ENCODE measurements at places on chromosomes 4 and X. TPM values are rescaled to one million over a fixed set of nuclear protein-coding genes. Genes with fewer than 3 reads are reported as not detected.

COPS4 gene
- total RNA-seq: 37.5 TPM

SMPX gene
- total RNA-seq: not detected

GRCh38 chr4:10366628-10367027, 90.6 kb downstream of the ZNF518B start:
- DNase-seq: no peak

GRCh38 chr4:137470806-137471205, 61.5 kb downstream of the PCDH18 start:
- no peak for DNase-seq

DGKK gene
- not detected for total RNA-seq

DNA sequence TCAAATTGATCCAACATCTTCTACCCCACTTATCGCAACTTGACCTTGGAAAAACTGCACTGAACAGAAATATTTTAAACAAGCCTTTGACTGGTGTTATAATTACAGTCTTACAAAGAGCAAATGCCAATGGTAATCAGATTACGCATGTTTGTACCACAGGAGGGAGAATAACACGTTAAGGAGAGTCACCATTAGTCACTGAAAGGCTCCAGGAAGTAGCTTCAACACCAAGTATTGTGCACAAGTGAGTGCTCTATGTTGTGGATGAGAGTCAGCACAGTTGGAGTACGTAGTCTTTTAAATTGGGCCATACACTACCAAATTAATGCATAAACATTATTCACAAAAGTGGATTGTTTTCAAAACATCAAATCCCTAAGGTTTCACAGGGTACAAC, 1081.5 kb upstream of the TENM3 start:
- DNase-seq: no peak

DNA sequence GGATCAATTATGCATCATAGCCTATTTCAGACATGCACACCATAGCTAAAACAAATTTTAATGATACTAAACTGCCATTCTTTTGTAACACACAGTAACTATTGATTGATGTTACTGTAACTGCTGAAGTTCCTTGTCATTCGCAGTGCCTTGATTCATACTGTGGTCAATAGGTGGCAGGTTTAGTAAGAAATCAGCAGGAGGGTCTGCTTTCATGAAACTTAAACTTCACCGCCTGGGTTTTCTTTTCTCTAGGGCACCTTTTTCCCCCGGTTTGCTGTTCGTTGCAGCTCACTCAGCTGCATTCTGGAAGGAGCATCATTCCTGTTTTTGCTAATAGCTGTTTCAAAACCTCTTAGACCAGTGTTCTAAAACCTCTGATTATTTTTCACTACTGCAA, 88.1 kb downstream of the RPA4 start:
- no peak for DNase-seq

CFAP47 gene
- not detected for total RNA-seq

DNA sequence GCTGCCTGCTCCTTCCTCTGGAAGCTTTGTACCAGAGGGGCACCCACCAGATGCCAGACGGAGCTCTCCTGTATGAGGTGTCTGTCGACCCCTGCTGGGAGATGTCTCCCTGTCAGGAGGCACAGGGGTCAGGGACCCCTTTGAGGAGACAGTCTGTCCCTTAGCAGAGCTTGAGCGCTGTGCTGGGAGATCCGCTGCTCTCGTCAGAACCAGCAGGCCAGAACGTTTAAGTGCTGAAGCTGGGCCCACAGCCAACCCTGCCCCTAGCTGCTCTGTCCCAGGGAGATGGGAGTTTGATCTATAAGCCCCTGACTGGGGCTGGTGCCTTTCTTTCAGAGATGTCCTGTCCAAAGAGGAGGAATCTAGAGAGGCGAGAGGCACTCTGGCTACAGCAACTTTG, 260.3 kb upstream of the GPRIN3 start:
- DNase-seq: peak; percentile 85

- DNase-seq: no peak
Observed at GRCh38 chr4:55947912-55948725, 626 bp upstream of the CEP135 start.

- DNase-seq: no peak
Observed at GRCh38 chr4:21652508-21653231, 295.9 kb downstream of the KCNIP4 start.

DNA sequence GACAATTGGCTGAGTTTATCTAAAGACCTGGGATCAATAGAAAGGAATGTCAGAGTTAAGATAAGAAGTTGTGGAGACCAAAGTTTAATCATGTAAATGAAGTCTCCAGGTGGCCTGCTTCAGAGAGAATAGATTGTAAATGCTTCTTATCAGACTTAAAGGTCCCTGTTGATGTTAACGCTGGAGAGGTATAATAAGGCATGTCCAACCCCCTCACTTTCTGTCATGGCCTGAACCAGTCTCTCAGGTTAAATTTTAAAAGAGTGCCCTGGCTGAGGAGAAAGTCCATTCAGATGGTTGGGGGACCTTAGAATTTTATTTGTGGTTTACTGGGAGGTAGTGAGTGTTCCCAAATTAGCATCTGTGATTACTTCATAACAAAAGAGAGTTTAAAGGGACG, 86.7 kb downstream of the AKAP4 start:
- DNase-seq: no peak

DNA sequence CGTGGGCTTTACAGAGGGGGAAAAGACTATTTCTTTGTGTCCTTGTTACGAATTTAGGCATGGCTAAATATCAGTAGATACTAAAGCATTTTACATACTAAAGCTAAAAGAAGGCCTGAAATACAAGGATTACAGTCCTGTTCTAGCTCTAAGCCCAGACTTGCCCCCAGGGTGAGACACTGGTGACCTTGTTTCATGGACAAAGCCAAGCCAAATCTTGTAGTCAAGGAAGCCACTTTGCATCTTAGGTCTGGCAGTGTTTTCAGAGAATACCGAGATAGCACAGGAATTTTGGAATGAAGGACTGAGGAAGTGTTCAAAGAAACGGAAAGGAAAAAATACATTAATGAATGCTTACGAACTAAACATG, 733 bp upstream of the G3BP2 start:
- no peak for DNase-seq

DNA sequence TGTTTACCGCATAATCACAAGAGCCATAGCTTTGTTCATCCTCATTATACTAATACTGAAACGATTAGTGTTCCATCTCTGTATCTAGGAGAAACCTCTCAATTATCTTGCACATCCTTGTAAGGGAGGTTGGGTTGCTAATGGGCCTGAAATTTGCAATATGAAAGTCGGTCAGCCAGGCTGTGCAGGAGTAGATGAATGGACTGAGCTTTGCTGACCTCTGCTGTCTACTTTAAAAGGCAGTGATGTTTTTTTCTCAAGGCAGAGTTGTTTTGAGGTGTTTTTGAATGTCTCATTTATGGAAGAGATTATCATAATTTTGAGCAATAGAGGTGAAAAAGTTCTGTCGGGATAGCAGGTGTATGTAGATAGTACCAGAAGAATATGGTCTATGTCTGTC, 47.9 kb upstream of the LINC00632 start:
- DNase-seq: no peak

CD40LG gene
- not detected for total RNA-seq

WDR44 gene
- total RNA-seq: 20.2 TPM

DNA sequence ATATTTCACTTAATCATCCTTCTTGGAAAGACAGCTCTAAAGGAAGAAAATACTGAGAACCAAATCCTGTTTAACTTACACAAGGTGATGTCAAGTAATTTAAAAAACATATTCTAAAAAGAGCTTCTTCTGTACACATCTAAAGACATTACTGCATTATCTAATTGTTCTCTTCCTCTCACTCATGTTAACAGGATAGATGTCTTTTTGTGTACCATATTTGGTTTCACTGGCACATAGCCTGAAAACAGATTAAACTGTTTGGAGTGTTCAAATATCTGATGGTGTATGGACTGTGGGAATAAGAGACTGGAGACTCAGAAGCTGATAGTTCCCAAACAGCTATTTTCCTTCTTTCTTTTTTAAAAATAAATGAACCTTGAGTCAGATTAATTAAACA, 213.3 kb upstream of the MAB21L2 start:
- DNase-seq: no peak

TBX22 gene
- not detected for total RNA-seq

GRCh38 chr4:169922632-169923276, 103.4 kb downstream of the MFAP3L start:
- no peak for DNase-seq

- no peak for DNase-seq
Observed at GRCh38 chr4:163815776-163816175, 321.3 kb downstream of the TMA16 start.

GRCh38 chrX:24081661-24082154, 27.0 kb downstream of the EIF2S3 start:
- no peak for DNase-seq

ETDB gene
- total RNA-seq: not detected

DNA sequence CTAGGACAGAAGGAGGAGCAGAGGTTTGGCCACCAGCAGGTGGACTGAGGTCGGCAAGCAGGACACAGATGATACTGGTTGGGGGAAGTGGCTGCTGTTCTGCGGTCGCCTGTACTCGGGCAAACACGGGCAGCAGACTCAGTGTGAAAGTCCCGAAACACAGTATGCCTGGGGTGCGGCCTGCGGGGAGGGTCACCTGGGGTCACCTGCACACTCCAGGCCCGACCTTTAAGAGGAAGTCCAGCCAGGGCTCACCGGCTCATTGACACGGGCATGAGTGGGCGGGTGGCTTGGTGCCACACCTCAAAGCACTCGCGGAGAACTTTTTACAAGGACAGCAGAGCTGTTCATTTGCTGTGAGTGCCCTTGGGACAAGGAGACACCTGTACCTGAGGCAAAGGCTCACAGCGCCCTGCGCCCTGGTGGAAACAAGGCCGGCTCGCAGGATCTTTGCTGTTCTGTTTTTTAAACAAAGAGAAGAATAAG, 71.5 kb upstream of the MXD4 start:
- DNase-seq: no peak

GRCh38 chrX:78106651-78106986, 2.6 kb downstream of the PGK1 start:
- no peak for DNase-seq

- DNase-seq: peak; percentile 33
Observed at GRCh38 chrX:439719-440118, 53.0 kb upstream of the PPP2R3B start.

AASDH gene
- total RNA-seq: 7.9 TPM

DNA sequence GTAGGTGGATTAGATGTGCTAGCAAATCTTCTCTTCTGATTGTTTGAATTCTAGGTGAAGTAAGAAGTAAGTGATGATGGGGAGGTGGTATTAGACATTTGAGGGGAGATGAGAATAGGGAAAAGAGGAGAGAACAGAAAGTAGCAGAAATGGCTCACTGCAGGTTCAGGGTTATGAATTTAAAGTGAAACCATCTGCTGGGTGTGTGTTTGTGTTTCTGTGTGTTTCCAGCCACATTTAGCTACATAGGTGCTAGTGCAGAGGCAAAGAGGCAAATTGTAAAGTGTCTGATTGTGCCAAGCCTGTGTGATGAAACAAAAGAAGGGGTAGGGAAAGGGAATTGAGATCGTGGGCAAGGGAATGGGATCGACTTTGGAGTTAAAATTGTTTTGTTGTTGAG, 50.6 kb downstream of the ZFX start:
- no peak for DNase-seq

- no peak for DNase-seq
Observed at GRCh38 chr4:146343199-146343598, 128.9 kb downstream of the REELD1 start.

TMEM154 gene
- total RNA-seq: 1.8 TPM

DNA sequence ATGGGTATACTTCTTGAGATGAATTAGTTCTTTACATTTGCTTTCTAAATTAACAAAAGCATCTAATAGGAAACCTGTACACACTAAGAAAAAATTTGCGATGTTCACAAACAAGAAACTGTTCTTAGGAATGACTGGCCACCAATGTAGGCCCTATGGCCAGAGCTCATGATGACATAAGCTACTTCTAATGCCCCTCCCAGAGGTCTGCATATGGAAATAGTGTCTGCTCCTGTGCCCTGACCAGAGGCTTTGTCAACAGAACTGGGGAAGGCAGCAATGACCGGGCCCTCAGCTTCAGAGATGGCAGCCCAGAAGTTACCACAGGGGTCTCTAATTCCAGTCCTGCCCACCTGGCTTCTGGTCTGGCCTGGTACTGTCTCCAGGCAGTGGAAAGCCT, 15.0 kb upstream of the BCLAF3 start:
- no peak for DNase-seq

TAF1 gene
- 31.3 TPM for total RNA-seq

KCND1 gene
- total RNA-seq: 1.6 TPM

- DNase-seq: no peak
Observed at GRCh38 chr4:39227906-39228305, 45.6 kb downstream of the WDR19 start.

DNA sequence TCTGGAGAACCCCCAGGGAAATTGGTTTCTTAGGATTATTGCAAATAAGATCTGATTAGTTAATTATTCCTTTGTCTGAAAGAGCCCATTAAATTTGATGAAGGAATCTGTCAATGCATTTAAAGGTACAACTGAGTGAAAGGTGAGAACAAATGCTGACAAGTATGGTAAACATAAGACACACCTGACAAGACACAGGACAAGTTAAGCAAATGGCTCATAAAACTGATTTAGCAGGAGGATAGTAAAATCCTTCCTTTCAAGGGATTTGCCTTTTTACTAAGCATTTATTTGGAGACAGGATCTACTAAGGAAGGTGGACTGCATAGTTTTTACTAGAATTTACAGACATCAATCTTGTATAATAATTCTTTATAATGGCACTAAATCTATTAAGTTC, 553.9 kb downstream of the SPRY1 start:
- no peak for DNase-seq

DNA sequence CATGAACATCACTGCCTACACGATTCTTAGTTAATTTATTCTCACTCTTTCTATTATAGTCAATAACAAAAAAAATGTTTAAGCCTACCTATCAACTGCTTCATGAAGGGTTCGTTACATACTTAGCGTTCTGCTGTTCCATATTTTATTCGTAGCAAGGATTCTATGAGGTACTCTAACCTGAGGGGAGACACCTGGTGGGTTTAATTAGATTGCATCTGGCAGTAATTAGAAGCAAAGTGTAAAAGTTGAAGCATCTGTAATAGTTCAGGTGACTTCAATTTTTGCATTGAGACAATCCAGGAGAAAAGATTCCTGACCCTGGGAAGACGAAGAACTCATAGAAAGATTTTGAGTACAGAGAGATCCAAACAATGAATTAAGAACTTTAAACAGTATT, 1655.8 kb upstream of the TENM3 start:
- DNase-seq: no peak

DNA sequence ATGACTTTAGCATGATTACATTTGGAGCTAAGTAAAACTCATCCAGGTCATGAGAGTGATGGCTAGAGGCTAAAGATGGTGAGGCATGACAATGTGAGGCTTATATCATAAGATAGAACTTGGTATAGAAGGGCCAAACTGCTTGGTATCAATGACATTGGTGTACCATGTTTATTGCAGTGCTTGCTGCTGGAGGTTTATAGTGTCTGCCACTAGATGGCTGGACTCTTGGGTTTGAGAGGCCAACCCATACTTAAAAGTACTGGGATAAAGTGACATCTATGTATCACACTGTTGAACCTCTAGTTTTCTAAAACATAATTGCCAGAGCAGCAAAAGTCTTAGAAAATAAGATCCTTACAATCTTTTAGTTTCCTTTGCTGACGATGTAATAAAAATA, 83.0 kb upstream of the TACR3 start:
- no peak for DNase-seq

MAGEB1 gene
- total RNA-seq: not detected

Data from chondrocyte (in vitro differentiated cells).